ENCODE measurements at places on chromosomes 4 and X.

- no peak for DNase-seq
Measured at GRCh38 chr4:4711902-4712301, 147.6 kb upstream of the MSX1 start.

DNA sequence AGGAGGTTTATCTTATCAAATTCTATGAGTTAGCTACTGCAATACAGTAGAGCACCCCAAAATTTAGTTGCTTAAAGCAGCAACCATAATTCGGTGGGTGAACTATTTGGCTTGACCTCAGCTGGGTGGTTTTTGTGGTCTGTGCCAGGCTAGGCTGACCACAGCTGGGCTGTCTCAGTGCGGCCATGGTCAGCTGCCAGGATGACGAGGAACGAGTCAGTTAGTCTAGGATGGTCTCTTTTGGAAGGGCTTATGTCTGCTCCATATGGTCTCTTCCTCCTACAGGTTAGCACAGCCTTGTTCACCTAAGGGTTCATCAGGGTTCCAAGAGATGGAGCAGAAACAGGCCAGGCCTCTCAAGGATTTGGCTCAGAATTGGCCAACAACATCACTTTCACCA lies 210.4 kb downstream of the PALLD start:
- no peak for DNase-seq

GRCh38 chr4:70759627-70760026 lies 37.9 kb downstream of the RUFY3 start:
- DNase-seq: no peak

- no peak for DNase-seq
Measured at GRCh38 chr4:85939595-85939994, 420.3 kb downstream of the MAPK10 start.
